ENCODE measurements at places on chromosomes 11 and 22.

DNA sequence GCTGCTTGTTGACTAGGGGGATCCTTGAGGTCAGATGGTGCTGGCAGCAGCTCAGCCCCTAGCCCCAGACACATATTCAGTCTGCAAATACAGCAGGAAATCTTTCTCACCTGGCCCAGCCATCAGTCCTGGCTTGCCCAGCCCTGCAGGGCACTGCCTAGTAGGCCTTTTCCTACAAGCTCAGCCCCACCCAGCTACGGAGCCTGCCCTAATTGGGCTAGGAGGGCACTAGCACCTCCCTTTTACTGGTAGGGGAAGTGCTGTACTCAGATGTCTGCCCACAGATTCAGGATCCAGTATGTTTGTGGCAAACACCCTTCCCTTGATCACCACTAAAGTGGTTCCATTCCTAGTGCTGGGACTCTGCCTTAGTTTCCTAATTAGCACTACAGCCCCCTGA is 257.1 kb upstream of the CADM1 start:
- DNase-seq, result no peak

GRCh38 chr22:41320416-41321240 is 19.3 kb downstream of the ZC3H7B start:
- DNase-seq, result no peak

DNA sequence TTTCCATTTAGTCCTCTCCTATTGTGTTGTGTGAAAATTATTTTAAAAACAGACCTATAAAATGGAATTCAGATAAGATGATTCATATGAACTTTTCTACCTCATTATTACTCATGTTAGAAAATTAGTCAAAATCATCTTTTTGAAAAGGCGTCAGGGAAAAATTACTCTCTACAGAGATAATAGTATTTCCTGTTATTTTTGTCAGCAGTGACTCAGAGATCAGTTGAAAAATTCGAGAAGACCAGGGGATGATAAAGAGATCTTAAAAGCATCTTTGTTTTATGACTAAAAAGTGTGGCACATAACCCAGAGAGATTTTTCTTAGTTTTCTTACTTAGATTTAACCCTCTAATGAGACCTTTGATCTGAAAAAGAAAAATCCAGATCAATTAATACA is 157.9 kb upstream of the CARD18 start:
- no peak for DNase-seq

- DNase-seq, result no peak
These were observed 14.3 kb downstream of the CD5 start for GRCh38 chr11:61116426-61117167.

GRCh38 chr11:9774591-9775397 is 110.9 kb downstream of the SWAP70 start:
- no peak for DNase-seq

DNA sequence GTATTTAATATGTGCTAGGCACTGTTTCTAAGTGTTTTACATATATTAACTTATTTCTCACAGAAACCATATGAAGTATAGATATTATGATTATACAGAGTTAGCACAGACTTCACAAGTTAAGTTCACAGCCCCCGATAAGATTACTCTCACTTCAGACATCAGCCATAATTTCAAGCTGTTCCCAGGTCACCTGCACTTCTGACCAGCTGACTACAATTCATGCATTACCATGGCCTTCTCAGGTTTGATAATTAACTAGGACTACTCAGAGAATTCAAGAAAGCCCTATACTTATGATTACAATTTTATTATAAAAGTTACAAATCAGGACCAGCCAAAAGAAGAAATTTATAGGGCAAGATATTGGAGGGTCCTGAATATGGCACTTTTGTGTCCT is 68.2 kb upstream of the RRM1 start:
- DNase-seq, result no peak

GRCh38 chr22:48451891-48452290 is 1375.8 kb downstream of the BRD1 start:
- no peak for DNase-seq

DNA sequence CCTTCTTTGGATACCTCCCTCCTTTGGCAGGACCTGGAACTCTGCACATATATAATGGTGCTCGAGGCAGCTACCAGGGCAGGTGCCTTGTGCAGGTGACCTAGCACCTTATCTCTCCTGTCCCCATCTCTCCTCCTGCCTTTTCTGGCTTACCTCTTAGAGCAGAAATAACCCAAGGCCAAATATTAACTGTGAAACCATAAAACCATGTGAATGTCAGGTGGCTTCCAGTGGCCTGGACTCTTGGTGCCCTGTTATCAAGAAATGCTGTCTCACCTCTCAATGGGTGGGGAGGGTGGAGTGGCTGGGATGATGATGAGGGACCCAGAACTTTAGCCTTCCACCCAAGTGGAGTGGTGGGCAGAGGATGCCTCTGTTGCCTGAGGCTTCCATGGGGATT is 42.9 kb downstream of the YWHAH start:
- no peak for DNase-seq

DNA sequence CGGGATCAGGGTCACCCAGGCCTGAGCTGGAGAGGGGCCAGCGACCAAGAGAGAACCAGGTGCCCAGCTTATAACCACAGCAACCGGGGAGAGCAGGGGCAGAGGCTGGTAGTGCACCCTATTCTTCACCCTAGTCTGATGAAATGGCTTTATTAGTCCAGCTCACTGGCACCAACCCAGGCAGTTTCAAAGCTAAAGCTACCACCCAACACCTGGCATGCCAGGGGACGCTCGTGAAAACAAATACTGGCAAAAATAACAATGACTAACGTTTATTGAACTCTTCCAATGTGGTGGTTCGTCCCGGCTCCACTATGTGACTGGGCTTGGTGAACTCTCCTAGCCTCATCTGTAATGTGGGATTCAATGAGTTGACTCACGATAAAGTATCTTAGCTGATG is 30.6 kb downstream of the SCGB1A1 start:
- DNase-seq, result no peak

GRCh38 chr11:66002648-66003225 is 434 bp downstream of the BANF1 start:
- peak; percentile 63 for DNase-seq

DNA sequence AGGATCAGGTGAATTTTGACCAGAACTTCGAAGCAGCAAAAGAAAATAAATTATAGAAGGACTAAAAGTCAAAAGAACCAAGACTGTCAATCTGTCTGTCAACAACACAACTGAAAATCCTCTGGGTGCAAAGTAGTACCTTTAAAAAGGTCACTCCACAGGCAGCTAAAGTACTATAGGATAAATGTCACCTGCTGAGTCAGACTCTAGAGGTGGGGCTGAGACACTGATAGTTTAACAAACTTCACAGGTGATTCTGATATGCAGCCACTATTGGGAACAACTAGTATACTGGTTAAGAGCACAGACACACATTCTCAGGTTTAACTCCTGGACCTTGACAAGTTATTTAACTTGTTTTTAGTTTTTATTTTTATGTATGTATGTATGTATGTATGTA is 107.3 kb downstream of the FCHSD2 start:
- no peak for DNase-seq

- no peak for DNase-seq
These were observed 212.2 kb downstream of the BUD13 start for GRCh38 chr11:116560589-116560988.

- DNase-seq, result no peak
These were observed 46.1 kb upstream of the PRDM11 start for GRCh38 chr11:45100339-45100738.

GRCh38 chr11:64355078-64355940 is 3.7 kb upstream of the RPS6KA4 start:
- no peak for DNase-seq

GRCh38 chr11:72594493-72595291 is 79.5 kb downstream of the PDE2A start:
- DNase-seq, result no peak

DNA sequence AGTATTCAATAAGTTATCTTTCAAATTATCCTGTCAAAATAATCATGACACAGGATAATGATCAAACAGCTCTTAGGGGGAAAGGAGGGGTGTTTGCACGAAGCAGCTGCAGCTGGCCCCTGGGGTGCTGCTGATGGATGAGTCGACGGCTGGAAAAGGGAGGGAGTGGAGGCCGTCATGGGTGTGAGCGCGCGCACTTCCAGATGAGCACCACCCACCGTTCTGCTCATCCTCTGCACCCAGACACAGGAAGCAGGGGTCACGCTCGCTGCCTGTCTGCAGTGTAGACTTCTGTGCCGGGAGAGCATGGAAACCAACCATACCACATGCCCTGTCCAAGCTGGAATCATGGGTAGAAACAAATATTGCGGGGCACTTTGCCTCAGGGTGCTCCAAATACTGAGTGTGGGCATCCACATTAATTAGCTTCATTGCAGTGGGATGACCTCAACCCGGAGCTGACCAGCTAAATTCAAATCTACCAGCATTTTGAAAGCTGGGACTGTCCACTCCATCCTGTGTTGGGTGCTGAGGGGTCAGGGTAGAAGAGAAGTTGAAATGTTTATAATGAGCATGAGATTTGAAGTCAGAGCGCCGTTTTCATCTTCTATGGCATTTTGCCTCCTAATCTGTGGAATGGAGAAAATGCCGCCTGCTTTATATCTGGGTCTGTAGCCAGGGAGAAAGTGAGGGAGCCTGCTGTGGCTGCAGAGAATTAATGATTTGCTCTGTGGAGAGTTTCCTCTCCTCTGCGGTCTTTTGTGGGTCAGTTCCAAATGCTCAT is 802.4 kb downstream of the TBC1D22A start:
- DNase-seq, result no peak

DNA sequence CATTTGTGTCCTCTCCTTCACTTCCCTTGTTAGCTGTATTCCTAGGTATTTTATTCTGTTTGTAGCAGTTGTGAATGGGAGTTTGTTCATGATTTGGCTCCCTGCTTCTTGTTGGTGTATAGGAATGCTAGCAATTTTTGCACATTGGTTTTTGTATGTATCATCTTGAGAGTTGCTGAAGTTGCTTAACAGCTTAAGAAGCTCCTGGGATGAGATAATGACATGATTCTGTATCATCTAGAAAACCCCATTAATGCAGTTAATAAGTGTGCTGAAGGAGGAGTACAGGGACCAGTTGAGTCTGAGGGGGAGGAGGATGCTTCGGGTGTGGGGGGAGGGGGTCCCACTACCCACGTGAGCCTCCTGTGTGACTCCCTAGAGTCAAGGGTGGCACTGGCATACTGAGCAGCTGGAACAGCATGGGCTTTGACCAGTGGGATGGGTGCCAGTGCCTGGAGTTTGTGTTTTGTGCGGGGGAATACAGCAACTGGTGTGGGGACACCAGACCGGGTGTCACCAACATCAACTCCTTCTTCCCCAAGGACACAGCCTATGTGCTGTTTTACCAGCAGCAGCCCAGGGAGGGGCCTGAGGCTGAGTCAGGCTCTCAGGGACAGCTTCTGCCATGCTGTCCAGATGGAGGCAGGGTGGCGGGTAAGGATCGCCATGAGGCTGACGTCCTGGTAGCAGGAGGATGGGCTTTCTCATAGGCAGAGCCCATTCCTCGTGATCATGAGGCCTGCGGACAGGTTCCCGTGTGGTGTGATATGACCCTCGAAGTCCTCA is 24.1 kb downstream of the USP35 start:
- DNase-seq, result no peak

DNA sequence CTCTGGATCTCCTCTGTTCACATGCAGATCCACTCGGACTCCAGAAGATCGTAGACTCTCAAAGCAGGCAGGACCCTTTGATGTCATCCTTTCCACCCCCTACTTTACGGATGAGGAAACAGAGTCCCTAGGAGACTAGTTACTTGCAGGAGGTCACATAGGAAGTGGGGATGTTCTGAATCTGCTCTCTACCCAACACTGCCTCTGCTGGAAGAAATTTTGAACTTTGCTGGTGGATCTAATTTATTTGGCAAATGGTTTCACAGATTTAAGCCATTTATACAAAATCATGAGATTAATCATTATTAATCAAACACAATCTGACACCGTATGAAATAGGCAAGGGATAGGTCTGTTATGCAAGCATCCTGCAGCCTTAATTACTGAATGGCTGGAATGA is 55.0 kb upstream of the USP47 start:
- no peak for DNase-seq

All from activated CD4-positive, alpha-beta T cell treated with anti-CD3 and anti-CD28 coated beads, Interleukin-2, amount 50 U/mL, for 4 hours (primary cell).